ENCODE measurements at places on chromosomes 11 and 22.

GRCh38 chr22:19891317-19892256 is 36.9 kb upstream of the GNB1L start:
- DNase-seq, result peak; percentile 65

DNA sequence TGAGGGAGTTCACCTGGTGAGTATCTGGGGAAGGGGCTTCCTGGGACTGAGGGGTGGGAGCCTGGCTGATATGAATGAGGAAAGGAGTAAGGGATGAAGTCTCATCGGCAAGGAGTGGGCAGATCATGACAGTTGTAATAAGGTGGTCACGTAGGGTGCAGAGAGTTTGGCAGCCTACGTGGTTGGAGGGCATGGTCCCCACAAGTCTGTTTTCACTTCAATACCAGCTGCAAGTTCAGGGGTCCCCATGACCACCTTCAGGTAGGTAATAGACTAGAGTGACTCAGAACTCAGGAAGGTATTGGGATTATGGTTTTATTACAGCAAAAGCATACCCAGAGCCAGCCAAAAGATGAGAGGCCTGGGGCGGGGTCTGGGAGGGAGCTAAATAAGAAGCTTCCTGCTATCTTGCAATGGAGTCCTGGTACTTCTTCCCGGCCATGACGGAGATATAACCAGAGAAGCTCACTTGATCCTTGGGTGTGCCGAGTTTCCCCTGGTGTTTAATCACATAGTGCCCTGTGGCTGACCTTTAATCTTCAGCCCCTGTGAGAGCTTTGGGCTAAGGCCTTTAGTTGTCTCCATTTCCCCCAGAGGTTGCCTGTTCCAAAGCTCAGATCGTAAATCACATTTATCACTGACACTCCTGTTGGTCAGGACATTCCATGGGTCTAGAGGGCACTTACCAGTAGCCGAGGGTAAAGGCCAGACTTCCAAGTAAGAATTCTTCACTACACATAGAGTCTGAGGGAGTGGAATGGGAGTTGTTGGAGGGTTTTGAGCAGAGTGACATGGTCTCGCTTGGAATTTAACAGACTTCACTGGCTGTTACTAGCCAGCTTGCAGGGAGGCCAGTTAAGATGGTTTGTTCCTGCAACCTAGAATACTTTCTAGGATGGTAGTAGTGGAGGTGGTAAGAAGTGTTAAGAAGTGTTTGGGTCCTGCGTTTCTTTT is 9.1 kb downstream of the SLC3A2 start:
- no peak for DNase-seq

DNA sequence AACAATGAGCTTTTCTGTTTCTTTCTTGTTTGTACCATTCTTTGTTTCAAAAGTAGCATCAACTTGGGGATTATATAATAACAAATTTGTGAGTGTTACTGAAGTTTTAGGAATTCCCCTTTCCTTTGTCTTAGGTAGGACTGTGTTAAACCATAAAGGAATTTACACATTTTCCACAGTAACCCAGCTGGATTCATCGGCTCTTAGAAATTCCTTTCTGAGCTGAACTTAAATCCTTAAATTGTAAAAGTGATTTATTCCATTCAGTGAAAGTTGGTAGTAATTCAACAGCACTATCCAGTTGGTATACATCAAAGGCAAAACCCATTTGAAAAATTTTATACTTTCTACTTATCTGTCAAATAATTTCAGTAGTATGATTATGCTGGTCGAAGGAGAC is 11.8 kb downstream of the EMSY start:
- no peak for DNase-seq

DNA sequence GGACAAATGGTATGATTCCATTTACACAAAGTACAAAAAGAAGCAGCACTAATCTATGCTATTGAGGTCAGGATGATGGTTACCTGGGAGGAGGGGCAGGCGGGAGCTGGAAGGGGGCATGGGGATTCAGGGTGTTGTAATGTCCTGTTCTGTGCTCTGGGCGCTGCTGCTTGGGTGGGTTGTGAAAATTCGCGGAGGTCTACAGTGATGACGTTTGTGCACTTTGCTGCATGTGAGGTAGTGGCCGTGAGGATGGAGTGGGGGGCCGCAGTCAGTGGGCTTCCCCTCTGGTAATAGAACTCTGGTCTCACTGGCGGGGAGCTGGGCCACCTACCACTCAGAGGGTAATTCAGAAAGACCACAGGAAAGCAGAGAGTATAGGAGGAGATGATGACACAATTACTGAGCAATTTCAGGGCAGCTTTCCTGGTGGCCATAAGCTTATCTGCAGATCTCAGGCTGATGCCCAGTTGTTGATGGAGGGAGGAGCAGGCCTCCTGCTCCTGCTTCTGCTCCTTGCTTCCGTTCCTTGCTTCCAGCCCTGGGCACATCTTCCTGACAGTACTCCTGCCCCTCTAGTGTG is 121.5 kb downstream of the CEP164 start:
- no peak for DNase-seq

DNA sequence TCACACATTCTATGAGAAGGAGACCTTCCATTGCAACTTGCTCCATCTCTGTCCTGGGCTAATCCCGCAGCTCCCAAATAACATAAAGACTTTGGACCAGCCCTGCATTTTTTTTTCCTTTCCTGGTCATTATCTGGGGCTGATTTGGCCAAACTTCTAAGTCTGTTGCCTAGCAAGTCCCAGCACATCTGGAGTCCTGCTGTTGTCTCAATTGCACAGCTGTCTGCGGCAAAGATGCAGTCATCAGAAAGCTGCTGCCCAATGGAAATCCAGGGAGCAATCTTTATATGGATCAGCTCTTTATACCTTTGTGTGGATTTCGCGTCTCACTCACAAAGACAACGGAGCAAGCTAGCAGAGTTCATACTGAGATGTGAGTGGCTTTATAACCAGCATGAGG is 105.9 kb downstream of the NXPE2 start:
- no peak for DNase-seq

- no peak for DNase-seq
These were observed 666.5 kb downstream of the NTM start for GRCh38 chr11:132036746-132037466.

DNA sequence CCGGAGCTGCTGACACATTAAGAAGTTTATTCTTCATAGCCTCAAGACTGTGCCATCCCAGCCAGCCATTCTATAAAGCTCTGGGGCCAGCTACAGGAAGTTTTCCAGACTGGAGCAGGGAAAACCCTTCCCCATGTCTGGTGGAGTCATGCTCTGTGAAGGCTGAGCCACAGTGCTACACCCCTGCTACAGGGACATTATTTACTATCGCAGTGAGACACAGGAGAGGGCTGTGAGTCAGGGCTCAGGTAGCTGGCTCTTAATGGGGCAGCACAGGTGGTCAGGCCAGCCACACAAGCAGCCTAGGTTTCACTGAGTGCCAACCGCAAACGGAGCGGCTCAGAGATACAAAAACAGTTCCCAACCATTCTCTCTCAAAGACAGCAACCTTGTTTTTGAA is 12.1 kb downstream of the HPS4 start:
- no peak for DNase-seq

- no peak for DNase-seq
These were observed 207.0 kb downstream of the TBC1D22A start for GRCh38 chr22:46969491-46969890.

DNA sequence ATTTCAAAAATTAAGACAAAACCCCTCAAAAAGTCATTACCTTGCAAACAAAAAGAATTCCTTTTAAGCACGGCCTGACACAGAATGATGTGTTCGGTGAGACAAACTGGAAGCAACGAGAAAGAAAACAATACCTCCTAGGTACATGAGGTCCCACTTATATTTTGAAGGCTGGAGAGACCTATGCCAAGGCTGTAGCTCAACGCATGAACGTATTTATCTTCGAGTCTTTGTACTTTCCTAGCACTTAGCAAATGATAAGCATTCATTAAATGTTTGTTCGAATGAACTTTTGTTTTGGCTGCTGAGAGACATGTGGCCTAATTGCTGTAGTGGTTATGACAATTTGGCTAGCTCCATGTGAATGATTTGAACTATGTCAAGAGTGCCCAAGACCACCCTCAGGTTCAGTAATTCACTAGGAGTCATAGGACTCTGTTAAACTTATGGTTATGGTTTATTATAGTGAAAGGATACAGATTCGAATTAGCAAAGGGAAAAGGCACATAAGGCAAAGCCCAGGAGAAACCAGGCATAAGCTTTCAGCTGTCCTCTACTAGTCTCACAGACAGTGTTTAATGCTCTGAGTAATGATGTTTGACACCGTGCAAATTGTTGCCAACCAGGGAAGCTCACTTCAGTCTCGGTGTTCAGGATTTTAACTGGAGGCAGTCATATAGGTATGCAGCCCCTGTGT is 26.0 kb upstream of the HORMAD2 start:
- DNase-seq, result no peak

GRCh38 chr22:48496987-48497650 is 1330.6 kb downstream of the BRD1 start:
- DNase-seq, result no peak

GRCh38 chr11:45026835-45027234 is 76.2 kb upstream of the TP53I11 start:
- no peak for DNase-seq

DNA sequence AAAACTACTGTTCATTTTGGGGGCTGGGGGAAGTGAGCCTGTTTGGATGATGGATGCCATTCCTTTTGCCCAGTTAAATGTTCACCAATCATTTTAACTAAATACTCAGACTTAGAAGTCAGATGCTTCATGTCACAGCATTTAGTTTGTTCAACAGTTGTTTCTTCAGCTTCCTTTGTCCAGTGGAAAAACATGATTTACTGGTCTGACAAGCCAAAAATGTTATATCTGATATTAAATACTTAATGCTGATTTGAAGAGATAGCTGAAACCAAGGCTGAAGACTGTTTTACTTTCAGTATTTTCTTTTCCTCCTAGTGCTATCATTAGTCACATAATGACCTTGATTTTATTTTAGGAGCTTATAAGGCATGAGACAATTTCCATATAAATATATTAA is 87.1 kb upstream of the BIRC3 start:
- DNase-seq, result no peak

DNA sequence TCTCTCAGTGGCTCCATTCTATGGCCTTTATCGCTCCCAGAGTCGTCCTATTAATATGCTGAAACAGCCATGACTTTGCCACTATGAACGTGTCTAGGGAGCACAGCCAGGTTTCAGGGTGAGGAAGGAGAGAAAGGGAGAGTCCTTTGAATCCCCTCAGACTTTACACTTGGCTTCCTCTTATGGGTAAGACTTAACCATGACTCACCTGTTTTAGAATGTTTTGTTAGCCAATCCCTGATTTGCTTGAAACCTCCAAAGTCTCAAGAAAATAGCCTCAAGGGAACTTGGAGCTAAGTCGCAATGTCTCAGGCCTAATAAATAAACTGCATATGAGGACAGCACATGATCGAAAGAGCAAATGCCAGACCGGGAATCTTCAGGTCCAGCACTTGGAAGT is 131.2 kb upstream of the RCN1 start:
- no peak for DNase-seq

GRCh38 chr11:76768088-76768908 is 14.9 kb upstream of the TSKU start:
- no peak for DNase-seq

DNA sequence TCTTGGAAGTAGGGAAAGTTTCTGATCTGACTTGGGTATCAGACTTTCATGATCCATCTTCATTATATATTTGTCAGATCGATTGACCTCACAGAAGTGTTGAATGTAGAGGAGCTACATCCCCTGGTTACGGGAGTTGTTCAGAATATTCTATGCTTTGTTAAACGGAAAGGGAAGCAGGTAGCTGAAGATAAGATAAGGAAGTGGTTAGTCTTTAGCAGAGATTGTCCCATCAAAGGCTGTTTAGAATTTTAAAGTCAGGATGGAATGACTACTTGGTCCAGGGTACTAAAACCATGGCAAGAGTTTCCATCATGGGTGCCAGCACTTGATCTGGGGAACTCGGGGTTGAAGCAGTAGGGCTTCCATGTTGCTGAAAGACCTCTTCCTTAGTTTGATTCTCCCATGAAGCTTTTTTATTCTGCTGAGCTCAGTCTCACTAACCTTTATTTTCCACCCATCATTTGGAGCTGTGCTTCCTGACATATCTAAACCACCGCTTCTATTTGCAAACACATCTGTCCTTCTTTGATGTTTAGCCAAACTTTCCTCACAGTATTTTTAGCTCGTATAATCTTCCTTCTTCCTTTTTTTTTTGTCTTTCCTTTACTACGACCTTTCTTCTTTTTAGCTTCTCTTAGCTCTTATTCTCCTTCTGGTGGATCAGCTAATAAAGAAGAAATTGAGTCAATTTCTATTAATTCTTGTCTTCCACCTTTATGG is 4.0 kb upstream of the C22orf31 start:
- no peak for DNase-seq

GRCh38 chr11:128936606-128937251 is 5.9 kb downstream of the TP53AIP1 start:
- DNase-seq, result no peak

- no peak for DNase-seq
These were observed 149.2 kb downstream of the MIAT start for GRCh38 chr22:26806445-26807175.

DNA sequence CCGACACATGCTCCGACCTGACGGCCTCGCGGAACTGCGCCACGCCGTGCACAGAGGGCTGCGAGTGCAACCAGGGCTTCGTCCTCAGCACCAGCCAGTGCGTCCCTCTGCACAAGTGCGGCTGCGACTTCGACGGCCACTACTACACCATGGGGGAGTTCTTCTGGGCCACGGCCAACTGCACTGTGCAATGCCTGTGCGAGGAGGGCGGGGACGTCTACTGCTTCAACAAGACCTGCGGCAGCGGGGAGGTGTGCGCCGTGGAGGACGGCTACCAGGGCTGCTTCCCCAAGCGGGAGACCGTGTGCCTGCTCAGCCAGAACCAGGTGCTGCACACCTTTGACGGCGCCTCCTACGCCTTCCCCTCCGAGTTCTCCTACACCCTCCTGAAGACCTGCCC is 26.8 kb downstream of the TECTA start:
- no peak for DNase-seq

- no peak for DNase-seq
These were observed 70.6 kb downstream of the RRAS2 start for GRCh38 chr11:14288189-14288935.

- DNase-seq, result no peak
These were observed 11.0 kb downstream of the MUC5AC start for GRCh38 chr11:1168721-1169161.

- DNase-seq, result no peak
These were observed 279.4 kb downstream of the NTM start for GRCh38 chr11:131649856-131650255.

DNA sequence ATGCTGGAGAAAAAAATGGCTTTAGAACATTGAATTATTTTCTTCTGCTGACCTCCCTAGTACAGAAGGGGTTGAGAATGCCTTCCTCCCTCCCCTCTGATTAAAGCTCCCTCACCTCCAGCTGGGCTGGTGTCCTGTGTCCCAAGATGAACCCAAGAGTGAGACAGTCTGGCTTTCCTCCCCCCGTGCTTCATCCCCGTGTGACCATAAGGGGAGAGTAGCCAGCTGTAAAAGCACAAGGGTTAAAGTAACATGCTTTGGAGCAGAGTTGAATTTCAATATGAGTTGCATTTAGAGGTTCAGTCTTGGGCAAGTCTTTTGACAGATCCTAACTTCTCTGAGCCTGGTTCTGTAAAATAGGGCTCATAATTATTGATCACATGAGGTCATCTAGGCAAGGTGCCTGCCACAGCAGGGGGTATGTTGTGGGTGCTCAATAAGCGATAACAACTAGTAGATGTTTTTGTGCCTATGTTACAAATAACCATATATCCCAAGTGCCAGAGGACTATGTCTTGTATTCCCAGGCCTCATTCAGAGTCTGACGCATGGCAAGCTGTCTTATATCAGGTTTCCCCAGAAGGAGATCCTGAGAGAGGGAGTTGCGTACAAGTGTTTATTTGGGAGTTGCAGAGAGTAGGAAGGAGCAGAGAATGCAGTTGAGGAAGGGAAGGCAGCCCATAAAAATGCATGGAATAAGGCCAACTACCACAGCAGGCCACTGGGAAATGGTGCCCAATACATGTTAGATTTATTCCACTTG is 4.1 kb downstream of the PRG2 start:
- DNase-seq, result no peak
